ENCODE measurements at places on chromosomes 7 and 10.
A peak's percentile ranks its signal among the peaks of the same experiment; 100 is the strongest.

DNA sequence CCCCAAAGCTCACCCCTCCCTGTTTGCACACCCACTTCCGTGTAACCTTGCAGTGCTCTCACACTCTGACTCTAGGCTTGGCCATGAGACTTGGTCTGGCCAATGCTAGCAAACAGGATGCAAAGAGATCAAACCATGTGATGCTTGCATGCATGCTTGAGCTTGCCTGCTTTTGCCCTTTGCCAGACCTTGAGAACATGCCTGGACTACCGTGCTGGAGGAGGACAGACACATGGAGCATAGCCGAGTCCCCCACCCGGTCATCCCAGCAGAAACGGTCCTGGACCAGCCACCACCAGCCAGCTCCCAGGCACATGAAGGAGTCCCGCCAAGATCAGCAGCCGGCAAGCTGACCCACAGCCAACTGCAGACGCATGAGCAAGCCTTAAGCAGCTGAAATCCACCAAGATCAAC lies 23.4 kb downstream of the PYROXD2 start:
- no peak for DNase-seq

GRCh38 chr7:104074529-104074928 lies 85.1 kb upstream of the RELN start:
- DNase-seq = no peak

- DNase-seq = peak; percentile 8
Measured at GRCh38 chr7:13181216-13181615, 493.8 kb downstream of the ARL4A start.

DNA sequence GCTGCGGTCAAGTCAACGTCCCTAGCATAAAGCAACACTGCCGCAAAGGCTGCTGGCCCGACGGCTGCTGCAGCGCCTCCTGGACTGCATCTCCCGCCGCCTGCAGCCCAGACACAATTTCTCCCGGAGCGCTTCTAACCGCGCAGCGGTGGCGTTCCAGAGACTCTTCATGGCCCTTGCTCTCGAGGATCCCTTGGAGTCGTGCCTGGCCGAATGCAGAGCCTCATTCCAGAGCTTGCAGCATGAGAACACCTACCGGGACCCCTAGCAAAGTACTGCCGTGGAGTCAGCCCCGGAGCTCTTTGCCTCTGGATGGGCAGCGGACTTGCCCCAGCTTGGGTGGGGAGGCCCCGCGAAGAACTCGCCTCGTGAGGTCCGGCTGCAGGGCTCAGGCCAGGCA lies 79.7 kb upstream of the ZNF32 start:
- DNase-seq = no peak

DNA sequence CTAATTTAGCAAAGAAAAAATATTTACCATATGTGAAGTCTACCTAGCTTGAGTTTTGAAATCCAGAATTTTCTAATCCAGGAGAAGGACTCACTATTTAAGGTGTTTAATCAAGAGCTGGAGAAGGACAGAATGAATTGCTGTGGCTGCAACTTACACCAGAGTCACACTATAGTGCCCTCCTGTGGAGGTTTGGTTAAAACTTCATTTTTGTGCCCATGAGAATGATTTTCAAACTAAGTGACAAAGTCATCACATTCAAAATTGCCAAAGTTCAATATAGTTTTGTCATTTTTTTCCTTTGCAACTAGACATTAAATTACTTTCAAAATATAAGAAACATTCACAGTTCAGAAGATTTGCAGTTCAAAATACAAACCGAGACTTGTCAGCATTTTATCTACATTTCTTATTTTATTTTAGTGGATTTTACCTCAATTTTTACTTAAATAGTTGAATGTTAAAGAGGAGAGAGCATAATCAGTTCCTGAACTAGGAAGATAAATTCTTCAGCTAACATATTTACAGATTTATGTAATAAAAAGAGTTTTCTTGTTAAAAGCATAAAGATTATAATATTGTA lies 70.7 kb downstream of the CABCOCO1 start:
- DNase-seq = no peak

DNA sequence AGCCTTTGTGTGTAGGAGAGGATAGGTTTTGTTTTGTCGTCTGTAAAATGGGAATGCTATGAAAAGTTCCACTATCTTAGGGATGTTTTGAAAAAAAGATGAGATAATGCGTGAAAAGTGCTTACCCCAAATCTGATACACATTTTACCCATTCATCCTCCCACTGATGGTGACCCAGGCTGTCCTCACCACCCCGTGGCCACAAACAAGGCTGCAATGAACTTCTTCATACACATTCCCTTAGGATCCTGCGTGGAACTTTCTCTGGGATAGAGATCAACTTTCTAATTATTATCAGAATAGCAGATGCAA lies 399 bp upstream of the OGDHL start:
- no peak for DNase-seq

GRCh38 chr7:11193131-11193867 lies 219.6 kb downstream of the PHF14 start:
- peak; percentile 85 for DNase-seq

GRCh38 chr10:70589762-70590654 lies 12.5 kb downstream of the PRF1 start:
- DNase-seq = no peak
